Smooth muscle cell of bladder (primary cell): ENCODE measurements at places on chromosomes 6 and 20. TPM values are rescaled to one million over a fixed set of nuclear protein-coding genes. Genes with fewer than 3 reads are reported as not detected.

CCN6 gene
- not detected in 2 replicates for total RNA-seq

ULBP1 gene
- under 0.01 TPM in 1 of 2 replicates, not detected in the other for total RNA-seq

DAAM2 gene
- total RNA-seq: 1.4 and 1.9 TPM in 2 replicates

TMEM244 gene
- total RNA-seq: not detected in 2 replicates

ARG1 gene
- total RNA-seq: not detected in 2 replicates

NOX3 gene
- total RNA-seq: not detected in 2 replicates

ADGRF4 gene
- 0.71 and 0.74 TPM in 2 replicates for total RNA-seq

BHLHE23 gene
- total RNA-seq: not detected in 2 replicates

GRM1 gene
- total RNA-seq: under 0.01 TPM in 2 replicates

AGPAT4 gene
- total RNA-seq: 9.3 and 15.1 TPM in 2 replicates

SLCO4A1 gene
- total RNA-seq: 0.09 and 0.14 TPM in 2 replicates

GTSF1L gene
- total RNA-seq: not detected in 2 replicates

KCNK16 gene
- total RNA-seq: not detected in 2 replicates

SNAP25 gene
- total RNA-seq: 3.7 and 9.5 TPM in 2 replicates

LINC00237 gene
- total RNA-seq: not detected in 2 replicates

SOX4 gene
- 30.7 and 42.4 TPM in 2 replicates for total RNA-seq

ACTR5 gene
- 4.1 and 4.8 TPM in 2 replicates for total RNA-seq

TNFRSF6B gene
- 0.65 and 1.3 TPM in 2 replicates for total RNA-seq

SEL1L2 gene
- not detected in 2 replicates for total RNA-seq

NPEPL1 gene
- total RNA-seq: 25.2 and 26.6 TPM in 2 replicates

RNF114 gene
- total RNA-seq: 44.5 and 49.0 TPM in 2 replicates

LTB gene
- total RNA-seq: not detected in 2 replicates

MEP1A gene
- total RNA-seq: not detected in 2 replicates

SMIM13 gene
- total RNA-seq: 7.4 and 9.4 TPM in 2 replicates

TTK gene
- 2.8 and 4.0 TPM in 2 replicates for total RNA-seq

MACROD2 gene
- 0.14 and 0.55 TPM in 2 replicates for total RNA-seq

LKAAEAR1 gene
- total RNA-seq: 0.14 TPM in 1 of 2 replicates, not detected in the other

SLC22A16 gene
- total RNA-seq: not detected in 2 replicates
